KBM-7 (cell line): ENCODE measurements at places on chromosomes 11 and 22.

DNA sequence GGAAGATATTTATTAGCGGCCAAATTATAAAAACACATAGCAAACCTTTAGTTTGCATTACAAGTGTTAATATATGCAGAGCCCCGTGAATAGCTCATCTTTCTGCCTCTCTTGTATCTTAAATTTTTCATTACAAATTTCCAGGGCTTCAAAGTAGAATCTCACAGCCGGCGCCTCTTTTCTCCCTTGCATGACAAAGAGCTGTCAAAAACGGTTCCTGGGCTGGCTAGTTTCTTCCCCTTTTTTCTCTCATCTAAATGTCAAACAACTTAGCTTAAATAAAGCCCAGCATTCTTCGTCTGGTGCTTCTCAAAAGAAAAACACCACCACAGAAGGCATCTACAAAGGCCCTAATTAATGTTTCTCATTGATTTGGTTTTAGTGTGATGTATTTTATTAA lies 253.0 kb downstream of the INSC start:
- DNase-seq: no peak

DNA sequence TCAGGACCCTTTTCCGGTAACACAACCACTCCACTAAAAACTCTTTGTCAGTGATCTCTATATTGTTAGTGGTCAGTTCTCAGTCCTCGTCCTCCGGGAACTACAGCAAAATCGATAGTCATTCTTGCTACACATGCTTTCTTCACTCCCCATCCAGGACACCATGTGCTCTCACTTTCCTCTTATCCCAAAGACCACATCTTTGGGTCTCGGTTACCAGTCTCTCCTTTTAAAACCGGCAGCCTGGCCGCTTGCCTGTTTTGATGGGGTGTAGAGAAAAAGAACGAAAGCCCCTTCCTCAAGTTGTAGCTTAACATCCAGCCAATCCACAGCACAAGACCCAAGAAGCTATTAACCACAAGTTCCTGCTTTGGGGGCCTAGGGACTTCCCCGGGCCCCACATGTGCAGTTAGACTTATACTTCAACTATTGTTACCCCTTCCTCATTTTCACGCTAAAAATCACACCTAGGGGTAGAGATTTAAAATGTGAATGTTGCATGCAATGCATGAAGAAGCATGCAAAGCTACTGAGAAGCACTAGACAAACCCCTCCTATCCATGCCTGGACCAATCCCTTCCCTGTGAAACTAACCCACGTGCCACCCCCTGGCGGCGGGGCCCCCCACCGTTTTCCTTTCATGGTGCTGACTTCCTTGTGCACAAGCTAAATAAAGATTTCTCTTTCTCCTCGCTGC lies 1.5 kb upstream of the TOLLIP start:
- peak; percentile 73 for DNase-seq

GRCh38 chr11:92784331-92784730 lies 185.1 kb upstream of the MTNR1B start:
- DNase-seq: no peak

DNA sequence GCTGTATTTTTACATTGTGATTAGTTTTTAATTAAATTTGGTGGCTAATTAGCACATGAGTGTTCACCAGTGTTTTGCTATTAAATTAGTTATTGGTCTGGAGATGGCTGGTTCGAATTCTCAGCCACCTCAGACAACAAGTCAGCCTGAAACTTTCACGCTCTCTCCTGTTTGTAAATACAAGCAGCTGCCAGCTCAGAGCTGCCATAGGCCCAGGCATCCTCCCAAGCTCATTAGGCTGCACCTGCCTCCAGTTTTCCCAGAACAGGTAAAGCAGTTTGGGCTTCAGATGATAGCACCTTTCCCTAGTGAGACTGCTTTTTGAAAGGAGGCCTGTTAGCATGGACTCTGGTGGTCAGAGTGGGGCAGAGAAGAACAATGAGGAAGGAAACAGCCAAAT lies 156.8 kb downstream of the NAV2 start:
- no peak for DNase-seq

DNA sequence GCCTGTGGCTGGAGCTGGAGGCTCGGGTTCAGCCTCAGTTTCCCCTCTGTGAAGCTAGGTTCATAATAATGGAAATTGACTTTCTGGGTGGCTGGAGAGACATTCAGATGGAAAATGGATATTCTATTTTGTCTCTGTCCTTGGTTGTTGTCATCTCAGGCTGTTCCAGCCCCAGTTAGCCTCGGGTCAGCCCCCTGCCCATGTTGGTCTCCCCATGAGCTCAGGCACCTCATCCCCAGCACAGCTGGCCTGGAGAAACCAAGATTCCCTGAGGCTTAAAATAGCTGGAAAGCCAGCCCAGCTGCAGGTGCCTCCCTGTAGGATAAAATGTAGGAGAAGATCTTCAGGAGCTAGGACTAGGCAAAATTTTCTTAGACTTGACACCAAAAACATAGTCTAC lies 129.5 kb downstream of the MED15 start:
- DNase-seq: no peak

GRCh38 chr22:22999523-22999922 lies 70.8 kb upstream of the GNAZ start:
- no peak for DNase-seq

DNA sequence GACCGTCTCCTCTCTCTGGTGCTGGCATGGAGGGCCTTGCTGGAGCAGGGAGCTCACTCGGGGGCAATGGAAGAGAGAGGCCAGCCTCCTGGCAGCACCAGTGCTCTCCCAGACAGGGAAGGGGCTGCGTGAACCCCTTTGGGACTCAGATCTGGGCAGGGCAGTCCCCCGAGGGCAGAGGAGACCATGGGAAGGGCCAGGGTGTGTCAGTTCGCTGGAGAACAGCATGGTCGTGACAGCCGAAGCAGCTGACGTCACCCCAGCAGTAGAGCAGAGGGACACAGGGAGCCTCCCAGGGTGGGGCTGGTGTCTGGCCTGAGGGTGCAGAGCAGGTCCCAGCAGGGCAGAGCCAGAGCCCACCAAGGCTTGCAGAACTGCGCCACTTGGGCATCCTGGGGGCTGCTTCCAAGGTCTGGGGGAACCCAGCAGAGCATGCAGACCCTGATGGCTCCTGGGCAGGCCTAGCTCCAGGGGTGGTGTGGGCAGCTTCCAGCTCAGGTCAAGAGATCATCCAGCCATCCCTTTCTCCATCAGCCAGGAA lies 71.0 kb upstream of the KCNQ1OT1 start:
- DNase-seq: no peak

- DNase-seq: no peak
These were observed 1.7 kb upstream of the LARGE2 start for GRCh38 chr11:45920531-45921477.

GRCh38 chr11:1231396-1232020 lies 8.6 kb downstream of the MUC5B start:
- no peak for DNase-seq
